ENCODE measurements at places on chromosomes 3 and 15.

GRCh38 chr3:142433110-142433509 is 14.7 kb downstream of the XRN1 start:
- no peak for DNase-seq

- DNase-seq, result no peak
These were observed 25.7 kb upstream of the NEO1 start for GRCh38 chr15:73026511-73027054.

DNA sequence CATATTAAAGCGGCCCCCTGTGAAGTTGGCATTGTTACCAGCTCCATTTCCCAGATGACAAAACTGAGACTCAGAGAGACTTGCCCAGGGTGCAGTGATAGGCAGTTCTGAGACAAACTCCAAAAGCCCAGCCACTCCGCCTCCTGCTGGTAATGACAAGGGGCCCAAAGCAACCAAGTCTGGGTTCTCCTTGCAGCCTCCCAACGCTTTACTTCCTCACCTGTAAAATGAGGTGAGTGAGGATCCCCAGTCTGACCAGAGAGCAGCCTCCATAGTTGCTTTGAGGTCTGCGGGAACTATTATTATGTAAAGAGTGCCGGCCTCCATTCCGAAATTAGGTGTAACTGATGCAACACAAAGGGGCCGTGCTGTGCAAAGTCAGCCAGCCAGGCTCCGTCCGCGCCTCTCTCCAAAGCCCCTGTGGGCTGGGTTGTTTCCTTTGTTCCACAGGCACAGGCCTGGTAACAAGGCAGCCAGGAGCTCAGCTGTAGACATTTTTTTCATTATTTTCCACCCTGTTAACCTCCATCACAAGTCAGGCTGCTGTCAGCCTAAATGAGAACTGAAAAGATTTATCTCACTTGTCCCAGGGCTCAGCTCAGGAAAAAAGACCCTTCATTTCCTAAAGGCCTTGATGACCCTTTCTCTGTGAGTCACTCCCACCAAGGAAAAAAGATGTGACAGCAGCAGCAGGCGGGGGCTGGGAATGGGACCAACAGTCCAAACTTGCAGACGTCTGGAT is 139.1 kb upstream of the RAD18 start:
- DNase-seq, result no peak

DNA sequence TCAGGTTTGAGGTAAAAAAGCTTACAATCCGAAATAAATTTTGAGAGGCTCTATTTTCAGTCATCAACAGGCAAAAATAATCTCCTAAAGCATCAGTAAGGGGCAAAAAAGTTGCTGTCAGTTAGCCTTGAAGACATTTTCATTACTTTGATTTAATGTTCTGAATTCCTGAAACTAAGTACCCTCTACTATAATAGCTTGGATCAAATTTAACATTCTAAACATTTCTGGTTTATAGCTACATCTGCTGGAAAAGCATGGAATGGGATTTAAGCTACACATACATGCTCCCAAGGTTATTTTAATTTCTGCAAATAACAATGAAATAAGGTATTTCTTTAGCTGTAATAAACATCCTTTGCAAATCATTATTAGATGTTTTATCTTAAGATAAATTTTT is 245.4 kb downstream of the ULK4 start:
- DNase-seq, result no peak

DNA sequence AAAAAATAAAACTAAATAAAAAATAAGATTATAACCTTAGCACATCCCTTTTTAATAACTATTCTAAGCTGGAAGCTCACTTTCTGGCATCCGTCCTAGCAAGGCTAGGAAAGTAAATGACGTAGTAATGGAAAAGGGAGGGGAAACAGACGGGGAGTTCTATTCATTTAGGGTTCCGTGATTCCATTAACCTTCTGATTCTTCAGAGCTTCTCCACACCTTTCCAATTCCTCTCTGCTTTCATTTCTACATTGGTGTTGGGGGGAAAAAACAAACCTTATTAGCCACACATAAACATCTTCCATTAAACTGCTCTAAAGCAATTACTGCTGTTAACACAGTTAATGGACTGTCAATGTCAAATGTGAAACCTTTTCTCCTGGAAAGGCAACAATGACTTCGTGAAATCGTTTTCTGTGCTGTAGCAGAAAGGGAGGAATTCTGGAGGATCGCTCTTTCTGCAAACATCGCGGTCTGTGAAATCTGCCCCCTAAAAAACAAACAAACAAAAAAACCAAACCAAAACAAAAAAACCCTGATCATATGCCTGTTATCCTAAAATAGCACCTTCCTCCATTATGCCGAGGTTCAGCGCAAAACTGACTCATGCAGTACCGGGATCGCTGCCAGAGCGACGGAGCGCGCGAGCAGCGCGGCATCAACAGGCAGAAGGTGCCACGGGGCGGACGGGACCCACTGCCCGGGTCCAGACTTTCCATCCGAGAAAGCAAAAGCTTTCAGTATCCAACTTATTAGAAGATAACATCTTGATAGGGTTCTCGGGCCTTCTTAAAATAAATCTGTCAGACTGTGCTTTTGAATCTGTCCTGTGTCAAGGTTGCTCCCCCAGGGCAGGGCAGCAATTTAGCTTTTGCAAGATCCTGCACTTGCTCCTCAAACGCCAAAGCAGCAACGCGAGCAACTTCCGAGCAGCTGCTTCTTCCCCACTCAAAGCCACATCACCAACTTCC is 156.2 kb downstream of the FGF12 start:
- no peak for DNase-seq

DNA sequence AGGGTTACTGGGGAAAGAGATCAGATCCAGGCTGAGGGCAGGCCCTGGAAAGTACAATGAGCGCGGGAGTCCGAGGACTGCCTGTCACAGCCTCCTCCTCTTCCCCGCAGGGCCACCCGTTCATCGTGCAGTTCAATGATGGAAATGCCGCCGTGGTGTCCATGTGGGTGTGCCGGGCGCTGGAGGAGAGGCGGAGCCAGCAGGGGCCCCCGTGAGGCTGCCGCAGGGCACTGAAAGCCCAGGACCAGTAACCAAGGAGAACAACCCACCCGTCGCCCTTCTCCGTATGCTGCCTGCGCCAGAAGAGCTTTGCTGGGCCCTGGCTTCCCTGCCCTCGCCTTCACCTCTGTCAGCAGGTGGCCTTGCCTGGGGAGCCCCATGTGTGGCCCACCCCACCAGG is 18.8 kb upstream of the SKOR1 start:
- DNase-seq, result no peak

DNA sequence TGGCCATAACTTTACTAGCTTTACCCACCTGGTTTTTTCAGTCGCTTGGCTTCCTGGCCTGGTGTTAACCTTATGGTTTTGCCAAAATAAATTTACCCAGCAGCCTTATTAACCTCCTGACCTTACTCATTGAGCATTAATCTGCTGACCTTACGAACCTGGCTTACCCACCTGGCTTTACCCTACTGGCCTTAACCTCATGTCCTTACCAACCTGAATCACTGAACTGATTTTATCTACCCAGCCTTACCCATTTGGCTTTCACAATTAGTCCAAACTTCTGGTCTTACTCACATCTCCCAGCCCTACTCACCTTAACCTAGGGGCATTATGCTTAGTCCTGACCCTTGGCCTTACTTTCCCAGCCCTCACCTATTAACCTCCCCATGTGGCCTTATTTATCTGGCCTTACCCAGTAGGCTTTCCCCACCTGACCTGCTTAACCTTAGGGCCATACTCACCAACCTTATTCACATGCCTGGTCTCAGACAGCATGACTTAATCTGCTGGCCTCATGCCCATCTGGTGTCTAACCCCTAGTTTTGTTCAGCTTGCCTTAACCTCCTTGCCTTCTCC is 93.4 kb downstream of the IL12A start:
- DNase-seq, result no peak

- DNase-seq, result no peak
These were observed 8.4 kb upstream of the CHRNA3 start for GRCh38 chr15:78629031-78629715.

DNA sequence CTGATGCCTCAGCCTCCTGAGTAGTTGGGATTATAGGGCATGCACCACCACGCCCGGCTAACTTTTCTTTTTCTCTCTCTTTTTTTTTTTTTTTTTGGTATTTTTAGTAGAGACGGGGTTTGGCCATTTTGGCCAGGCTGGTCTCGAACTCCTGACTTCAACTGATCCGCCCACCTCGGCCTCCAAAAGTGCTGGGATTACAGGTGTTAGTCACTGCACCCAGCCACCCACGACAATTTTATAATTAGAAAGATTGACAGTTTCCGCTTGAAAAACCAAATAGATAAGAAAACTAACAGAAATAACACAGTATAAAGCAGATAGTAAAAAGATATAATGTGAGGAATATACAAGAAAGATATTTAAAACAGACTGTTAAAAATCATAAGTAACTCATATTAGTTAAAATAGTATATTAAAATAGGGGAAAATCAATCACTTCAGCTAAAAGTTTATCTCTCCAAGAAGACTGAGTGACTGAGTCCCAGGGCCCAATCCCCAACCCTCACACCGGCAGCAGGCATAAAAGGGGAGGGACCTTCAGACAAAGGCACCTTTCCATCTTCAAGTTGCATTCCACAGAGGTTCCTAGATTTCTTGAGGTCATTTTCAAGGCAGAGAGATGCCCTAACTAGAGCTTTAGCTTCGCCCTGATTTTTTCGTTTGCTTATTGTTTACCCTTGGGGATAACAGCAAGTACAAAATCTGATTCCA is 1.4 kb upstream of the WHAMM start:
- DNase-seq, result no peak

- peak; percentile 26 for DNase-seq
These were observed 27.5 kb upstream of the CFAP161 start for GRCh38 chr15:81106560-81106959.

- DNase-seq, result no peak
These were observed 735.0 kb downstream of the ROBO1 start for GRCh38 chr3:79032686-79033318.

- DNase-seq, result no peak
These were observed 172.8 kb upstream of the ICE2 start for GRCh38 chr15:60651734-60652141.

DNA sequence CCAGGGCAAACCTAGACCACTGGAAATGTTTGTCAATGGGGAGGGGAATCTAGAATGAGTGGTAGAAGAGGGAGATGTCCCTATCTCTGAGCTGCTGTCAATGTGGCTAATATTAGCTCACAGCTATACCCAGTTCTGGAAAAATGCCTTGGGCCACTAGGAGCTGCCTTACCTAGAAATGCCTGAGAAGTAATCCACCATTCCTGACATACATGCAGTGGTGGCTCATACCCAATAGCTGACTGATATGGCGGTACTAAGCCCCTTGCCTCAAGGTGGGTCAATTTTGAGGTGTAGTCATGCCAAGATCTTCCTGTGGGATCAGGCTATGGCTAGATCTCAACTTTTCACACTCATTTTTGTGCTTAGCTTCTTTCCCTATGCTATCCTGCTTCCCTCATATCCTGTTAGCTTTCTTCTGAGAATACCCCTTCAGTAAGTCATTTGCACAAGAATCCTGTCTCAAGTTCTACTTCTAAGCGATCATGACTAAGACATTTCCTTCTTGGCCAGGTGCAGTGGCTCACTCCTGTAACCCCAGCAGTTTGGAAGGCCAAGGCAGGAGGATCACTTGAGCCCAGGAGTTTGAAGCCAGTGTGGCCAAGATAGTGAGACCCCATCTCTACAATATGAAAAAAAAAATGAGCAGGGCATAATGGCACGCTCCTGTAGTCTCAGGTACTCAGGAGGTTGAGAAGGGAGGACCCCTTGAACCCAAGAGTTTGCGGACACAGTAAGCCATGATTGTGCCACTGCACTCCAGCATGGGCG is 49.1 kb upstream of the RFX7 start:
- no peak for DNase-seq

DNA sequence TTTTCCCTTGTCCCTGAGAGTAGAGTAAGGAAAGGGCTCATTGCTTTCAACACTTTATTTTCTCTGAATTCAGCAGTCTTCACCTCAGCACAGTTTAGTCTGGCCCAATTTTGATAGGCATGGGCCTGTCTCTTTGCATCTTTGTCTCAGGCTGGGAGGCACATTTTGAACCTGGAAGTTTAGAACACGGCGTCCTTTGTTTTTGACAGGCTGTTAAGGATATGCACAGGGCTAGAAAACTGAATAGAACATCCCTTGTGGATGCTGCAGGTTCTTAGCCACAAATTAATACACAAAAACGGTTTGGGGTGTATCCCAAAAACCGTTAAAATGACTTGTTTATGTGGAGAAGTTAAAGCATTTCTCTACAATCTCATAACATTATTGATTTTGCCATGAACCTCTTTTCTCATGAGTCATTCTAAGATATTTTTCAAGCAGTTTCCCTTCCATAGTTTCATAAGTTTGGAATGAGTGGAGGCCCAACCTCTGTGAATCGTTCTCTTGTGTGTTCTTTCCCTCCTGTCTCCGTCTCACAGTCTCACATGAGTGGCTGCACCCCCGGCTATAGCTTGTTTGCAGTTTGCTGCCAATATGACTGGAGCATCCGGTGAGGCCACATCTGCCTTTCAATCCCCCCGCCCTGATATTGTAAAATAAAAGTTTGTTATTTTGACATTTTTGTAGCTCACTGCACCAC is 192.9 kb upstream of the EIF1B start:
- DNase-seq, result no peak

DNA sequence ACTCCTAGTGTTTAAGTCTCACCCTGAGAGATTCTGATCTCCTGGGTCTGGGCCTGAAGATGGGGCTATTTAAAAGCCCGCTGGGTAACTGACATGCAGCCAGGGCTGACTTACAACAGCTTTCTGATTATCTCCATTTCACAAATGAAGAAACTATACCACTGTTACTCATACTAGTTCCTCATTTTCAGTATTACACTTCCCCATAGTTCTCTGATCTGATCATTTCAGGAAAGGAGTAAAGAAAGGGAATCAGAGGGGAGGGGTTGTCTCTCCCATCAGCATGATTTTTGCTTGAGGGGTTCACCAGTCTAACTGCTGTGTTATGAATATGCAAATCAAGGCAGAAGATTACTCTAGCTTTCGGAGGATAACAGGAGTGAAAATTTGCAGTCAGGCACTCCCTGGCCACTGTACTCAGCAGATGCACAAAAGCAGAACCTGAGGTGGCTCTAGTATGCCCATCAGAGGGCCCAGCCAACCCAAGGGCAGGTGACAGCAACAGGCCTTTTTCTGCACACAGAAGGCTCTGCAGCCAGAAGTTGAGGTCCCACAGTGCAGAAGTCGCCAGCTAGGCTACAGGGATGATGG is 59.4 kb downstream of the DAPK2 start:
- no peak for DNase-seq

DNA sequence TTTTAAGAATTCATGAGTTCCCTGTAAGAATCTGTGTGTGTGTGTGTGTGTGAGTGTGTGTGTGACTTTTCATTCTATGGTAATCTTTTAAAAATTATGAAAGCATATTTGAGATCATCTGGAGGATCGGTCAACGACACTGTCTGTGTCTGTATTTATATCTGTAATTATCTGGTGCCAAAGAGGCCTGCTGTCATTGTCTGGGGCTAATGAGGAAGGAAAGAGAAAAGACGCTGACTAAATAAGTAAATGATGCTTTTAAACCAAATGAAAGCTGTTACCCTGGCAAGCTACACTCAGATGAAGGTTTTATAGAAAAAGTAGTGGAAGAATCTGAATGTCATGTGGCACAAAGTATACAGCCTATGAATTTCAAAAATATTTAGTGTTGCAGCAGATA is 439.8 kb downstream of the RBMS3 start:
- DNase-seq, result no peak
